ENCODE measurements at places on chromosomes 12 and 14. TPM values are rescaled to one million over a fixed set of nuclear protein-coding genes. Genes with fewer than 3 reads are reported as not detected.

- no peak overlapping the region for H3K4me3 ChIP-seq
- H3K4me1 ChIP-seq: peaks cover 37% of the 10 kb centered on the region
- H3K27me3 ChIP-seq: no peaks in the 10 kb centered on the region
- DNase-seq: peak; percentile 62
These were observed 11.6 kb upstream of the CDH24 start for GRCh38 chr14:23068789-23069412.

DNA sequence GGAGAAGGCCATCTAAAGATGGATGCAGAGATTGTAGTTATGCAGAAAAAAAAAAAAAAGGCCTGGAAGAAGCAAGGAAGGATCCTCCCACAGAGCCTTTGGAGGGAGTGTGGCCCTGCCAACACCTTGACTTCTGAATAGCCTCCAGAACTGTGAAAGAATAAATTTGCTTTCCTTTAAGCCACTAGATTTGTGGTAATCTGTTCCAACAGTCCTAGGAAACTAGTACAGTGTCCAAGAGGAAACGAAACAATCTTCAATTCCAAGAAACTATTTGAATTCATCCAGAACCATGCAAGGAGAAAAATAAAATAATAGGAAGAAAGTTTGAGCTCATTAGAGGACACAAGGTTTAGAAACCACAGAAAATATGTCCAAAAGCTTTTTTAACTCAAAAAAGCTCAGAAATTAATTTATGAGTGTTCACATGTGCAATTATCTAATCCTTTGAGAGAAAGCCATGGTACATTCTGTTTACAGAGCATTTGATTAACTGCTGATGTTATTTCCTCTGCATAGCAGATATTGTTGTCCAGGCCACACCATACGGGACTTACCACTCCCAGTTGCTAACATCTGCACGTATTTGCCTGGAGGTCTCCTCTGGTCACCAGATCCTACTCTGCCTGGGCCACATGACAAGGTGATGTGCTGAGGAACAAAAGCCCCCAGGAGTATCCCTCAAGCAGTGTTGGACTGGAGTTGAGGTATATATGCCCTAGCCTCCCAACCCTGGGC is 30.0 kb upstream of the STAB2 start:
- DNase-seq: no peak
- no peak overlapping the region for H3K27ac ChIP-seq
- no peaks in the 10 kb centered on the region for H3K27me3 ChIP-seq

The IPO8 gene
- total RNA-seq: 29.9 TPM

GRCh38 chr12:107373238-107373809 is 280.0 kb upstream of the CRY1 start:
- no peaks in the 10 kb centered on the region for H3K36me3 ChIP-seq
- no peak for DNase-seq
- peaks cover 65% of the 10 kb centered on the region for H3K4me1 ChIP-seq
- H3K27me3 ChIP-seq: no peaks in the 10 kb centered on the region
- no peak overlapping the region for H3K4me3 ChIP-seq
- peak overlapping the region; percentile 76 for H3K27ac ChIP-seq

The POTEG gene
- total RNA-seq: not detected

The FOXM1 gene
- 0.82 TPM for total RNA-seq

The TAS2R13 gene
- total RNA-seq: 1.4 TPM

GRCh38 chr14:53350866-53351265 is 197.7 kb upstream of the DDHD1 start:
- H3K4me1 ChIP-seq: no peaks in the 10 kb centered on the region
- H3K36me3 ChIP-seq: no peaks in the 10 kb centered on the region
- H3K27ac ChIP-seq: no peak overlapping the region

The RAD9B gene
- total RNA-seq: 0.59 TPM

The RDH16 gene
- total RNA-seq: 0.99 TPM

The SLC39A9 gene
- 34.9 TPM for total RNA-seq

- H3K27ac ChIP-seq: no peak overlapping the region
- H3K36me3 ChIP-seq: no peaks in the 10 kb centered on the region
- DNase-seq: no peak
- no peak overlapping the region for H3K4me3 ChIP-seq
- no peaks in the 10 kb centered on the region for H3K4me1 ChIP-seq
These were observed 37.3 kb upstream of the TRHDE start for GRCh38 chr12:72234886-72235285.

The SRRM4 gene
- not detected for total RNA-seq

The PTCSC3 gene
- not detected for total RNA-seq

GRCh38 chr14:30138567-30138966 is 210.9 kb upstream of the PRKD1 start:
- H3K27ac ChIP-seq: no peak overlapping the region
- no peak overlapping the region for H3K4me3 ChIP-seq
- H3K27me3 ChIP-seq: no peaks in the 10 kb centered on the region
- no peaks in the 10 kb centered on the region for H3K4me1 ChIP-seq

The DHRS1 gene
- 35.3 TPM for total RNA-seq

GRCh38 chr12:25882266-25882665 is 76.2 kb upstream of the RASSF8 start:
- H3K36me3 ChIP-seq: no peaks in the 10 kb centered on the region
- no peak overlapping the region for H3K4me3 ChIP-seq
- no peaks in the 10 kb centered on the region for H3K4me1 ChIP-seq
- H3K27ac ChIP-seq: no peak overlapping the region
- H3K27me3 ChIP-seq: peaks cover 3% of the 10 kb centered on the region

DNA sequence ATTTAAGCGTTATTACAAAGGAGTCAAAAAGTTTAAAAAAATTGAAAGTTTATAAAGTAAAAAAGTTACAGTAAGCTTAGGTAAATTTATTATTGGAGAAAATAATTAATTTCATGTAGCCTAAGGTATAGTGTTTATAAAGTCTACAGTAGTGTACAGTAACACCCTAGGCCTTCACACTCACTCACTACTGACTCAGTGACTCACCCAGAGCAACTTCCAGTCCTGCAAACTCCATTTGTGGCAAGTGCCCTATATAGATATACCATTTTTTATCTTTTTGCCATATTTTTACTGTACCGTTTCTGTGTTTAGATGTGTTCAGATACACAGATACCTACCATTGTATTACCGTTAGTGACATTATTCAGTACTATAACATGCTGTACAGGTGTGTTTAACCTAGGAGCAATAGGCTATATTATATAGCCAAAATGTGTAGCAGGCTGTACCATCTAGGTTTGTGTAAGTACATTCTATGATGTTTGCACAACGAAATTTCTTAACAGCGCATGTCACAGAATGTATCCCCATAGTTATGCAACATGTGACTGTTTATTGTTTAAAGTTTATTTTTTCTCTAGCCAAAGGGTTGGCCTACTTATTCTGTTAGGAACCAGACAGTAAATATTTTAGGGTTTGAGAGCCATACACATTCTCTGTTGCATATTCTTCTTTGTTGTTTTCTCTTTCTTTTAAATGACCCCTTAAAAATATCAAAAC is 155.5 kb downstream of the PCNX1 start:
- H3K36me3 ChIP-seq: peaks cover 61% of the 10 kb centered on the region
- DNase-seq: no peak
- no peaks in the 10 kb centered on the region for H3K27me3 ChIP-seq

- no peak overlapping the region for H3K27ac ChIP-seq
- no peaks in the 10 kb centered on the region for H3K27me3 ChIP-seq
- H3K4me1 ChIP-seq: no peaks in the 10 kb centered on the region
- DNase-seq: no peak
These were observed 211.6 kb downstream of the DUSP6 start for GRCh38 chr12:89140602-89141238.

GRCh38 chr14:85016496-85016895 is 513.4 kb upstream of the FLRT2 start:
- H3K4me3 ChIP-seq: no peak overlapping the region
- no peak for DNase-seq
- no peak overlapping the region for H3K27ac ChIP-seq
- no peaks in the 10 kb centered on the region for H3K27me3 ChIP-seq
- H3K36me3 ChIP-seq: no peaks in the 10 kb centered on the region
- H3K4me1 ChIP-seq: no peaks in the 10 kb centered on the region
